ENCODE measurements at places on chromosomes 3 and 15.

DNA sequence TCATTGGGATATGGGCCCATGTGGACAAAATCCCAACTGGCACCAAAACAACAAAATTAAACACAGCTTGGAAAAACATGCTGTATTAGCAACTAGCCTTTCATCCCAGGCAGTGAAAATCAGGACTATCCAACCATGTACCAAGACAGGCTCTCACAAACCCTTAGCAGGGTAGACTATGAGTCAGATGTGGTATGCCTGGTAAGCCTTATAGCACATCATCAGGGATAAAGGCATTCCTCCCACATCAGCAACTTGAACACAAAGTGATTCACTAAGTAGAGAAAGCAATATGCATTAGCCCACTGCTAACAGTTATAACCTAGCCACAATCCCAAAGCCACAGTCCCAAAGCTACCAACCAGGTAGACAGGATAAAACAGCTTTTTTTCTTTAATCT lies 8.0 kb downstream of the CEP152 start:
- ATAC-seq: peak; percentile 98

DNA sequence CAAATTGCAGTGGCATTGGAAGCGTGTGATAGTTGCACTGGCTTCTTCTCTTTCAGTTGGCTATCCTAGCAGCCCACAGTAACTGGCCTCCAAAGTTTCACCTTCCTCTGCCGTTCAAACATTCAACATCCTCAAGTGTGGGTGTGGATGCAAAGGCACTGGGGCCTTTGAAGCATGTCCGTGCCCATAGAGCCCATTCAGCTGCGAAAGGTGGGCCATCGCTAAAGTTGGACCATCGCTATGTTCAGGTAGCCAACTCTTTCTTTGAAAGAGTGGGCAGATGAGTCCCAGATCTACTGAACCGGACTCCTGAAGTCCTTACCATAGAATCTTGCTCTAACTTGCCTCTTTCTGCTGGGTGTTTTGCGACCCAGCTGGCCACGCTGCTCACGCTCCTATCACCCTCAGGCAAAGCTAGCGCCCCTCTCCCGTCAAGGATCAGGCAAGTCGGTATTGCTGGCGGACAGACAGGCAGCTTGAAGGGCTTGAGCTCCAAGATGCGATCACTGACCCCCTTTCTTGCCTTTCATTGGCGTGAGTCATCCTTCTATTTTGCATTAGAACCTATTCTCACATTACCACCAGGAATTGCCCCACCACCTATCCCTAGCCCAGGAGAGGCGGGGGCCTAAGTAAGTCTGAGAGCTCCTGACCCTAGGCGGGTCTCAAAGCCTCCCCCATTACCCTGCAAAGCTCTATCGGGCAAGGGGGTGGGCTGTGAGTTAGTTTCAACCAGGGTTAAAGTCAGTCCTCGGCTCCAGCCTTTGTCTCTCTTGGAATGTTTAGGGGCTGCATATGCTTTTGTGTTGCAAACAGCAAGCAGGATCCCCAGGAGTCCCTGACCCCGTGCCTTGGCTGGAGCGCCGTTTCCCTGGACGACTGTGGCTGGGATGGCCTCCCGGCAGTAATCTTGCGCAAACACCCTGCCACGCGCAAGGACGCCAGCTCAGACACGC lies 28.7 kb downstream of the ZIC4 start:
- ATAC-seq: no peak

DNA sequence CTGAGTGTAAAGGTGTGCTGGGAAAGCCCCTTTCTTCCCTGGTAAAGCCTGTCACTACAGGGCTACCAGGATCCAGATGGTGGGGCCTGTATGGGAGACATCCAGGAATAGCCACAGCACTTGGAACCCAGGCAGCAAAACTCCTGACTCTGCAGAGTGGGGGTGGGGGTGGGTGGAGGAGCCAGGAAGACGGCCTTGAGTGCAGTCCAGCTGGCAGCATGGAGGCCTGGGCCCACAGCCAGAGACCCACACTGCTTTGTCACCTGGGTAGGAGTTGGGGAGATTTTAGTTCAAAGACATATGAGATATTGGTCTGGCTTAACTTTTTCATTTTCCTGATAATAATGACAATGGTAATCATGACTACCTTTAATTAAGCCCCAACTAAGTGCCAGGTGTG lies 116.7 kb upstream of the MRPS22 start:
- no peak for ATAC-seq

DNA sequence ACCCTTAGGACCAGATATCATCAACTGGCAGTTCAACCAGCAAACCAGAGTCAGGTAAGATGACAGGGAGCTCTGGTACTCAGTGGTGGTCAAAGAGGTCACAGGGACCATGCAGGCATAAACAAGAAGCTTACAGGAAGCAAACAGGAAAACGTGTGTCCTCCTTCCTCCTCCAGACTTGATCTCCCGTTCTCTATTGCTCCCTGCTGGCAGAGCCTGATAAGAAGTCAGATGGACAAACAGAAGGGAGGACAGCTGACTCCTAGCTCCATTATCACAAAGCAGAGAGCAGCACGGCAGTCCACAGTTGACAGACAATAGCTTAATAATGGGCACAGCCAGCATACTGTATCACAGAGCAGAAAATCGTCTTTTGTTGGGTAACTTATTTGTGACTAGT lies 156.5 kb upstream of the SLC2A2 start:
- no peak for ATAC-seq

GRCh38 chr3:79983118-79983517 lies 215.3 kb upstream of the ROBO1 start:
- no peak for ATAC-seq

DNA sequence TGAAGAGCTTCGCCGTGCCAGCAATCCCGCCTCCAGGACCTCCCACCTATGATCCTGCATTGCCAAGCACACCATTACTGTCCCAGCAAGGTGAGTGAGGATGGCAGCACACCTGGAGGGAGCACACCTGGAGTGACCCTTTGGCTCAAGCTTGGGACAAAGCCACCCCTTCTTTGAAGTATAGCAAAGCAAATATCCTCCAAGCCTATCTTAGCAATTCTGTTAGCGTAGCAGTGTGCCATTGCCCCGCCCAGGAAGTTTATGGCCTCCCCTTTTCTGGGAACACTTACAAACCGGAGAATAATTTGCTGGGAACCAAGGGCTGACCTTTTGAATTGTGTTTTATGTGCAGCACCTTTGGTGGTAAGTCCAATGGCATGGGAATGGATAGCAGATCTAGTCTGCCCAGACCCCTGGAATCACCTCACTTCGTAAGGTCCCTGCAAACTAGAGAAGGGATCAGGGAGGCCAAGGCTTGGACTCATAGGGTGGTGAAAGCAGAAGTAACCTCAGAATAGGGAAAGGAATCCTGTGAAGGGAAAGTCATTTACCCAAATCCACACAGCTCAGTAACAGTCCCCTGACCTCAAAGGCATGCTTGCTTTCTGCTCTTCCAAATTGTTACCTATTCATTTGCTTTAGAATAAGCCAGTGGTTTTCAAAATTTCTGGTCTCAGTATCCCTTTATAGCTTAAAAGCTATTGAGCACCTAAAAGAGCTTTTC lies 70.1 kb downstream of the HCN4 start:
- ATAC-seq: no peak

GRCh38 chr3:99332718-99333117 lies 305.7 kb upstream of the COL8A1 start:
- no peak for ATAC-seq

DNA sequence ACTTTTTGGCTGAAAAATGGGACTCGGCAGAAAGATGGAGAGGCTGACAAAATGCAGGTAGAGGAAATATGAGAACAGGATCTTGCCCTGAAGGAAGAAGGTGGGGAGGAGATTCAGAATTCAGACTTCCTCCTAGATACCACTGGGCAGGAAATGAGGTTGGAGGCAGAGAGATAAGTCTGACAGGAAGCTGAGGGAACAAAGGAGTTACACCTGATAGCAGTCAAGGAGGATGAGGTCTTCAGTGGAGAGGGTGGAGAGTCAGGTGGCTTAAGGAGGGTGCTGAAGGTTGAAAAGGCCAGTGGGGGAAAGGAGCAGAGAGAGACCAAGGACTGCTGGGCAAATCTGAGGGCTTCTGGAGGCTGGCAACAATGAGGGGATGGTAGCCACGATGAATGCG lies 56.8 kb downstream of the CCR4 start:
- peak; percentile 45 for ATAC-seq

DNA sequence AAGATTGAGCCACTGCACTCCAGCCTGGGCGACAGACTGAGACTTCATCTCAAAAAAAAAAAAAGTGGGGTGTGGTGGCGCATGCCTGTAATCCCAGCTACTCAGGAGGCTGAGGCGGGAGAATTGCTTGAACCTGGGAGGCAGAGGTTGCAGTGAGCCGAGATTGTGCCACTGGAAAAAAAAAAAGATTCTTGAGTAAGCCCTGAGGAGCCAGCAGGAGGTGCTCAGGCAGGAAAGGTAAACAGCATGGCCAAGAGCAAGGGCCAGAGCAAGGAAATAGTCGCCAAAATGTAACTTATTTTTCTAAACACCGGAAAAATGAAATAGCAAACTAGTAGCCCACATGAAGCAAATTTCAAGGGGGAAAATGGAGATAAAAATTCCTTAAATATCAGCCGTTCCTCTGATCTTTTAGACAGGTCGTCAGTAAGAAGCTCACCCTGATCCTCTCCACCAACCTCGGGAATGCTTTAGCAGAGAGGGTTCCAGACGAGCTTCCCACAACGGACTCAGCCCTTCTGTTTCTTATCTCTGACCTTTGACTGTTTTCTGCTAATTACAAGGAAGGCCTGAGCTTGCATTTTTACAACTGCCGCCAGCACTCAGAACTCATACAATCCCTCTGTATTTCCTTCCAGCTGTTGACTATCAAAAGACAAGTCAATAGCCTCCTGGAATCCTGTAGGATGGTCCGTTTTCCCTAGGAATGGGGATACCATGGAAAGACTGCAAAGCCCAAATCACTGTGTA lies 45.0 kb upstream of the AKAP13 start:
- ATAC-seq: no peak

- ATAC-seq: no peak
Measured at GRCh38 chr15:79811406-79812405, 85.1 kb downstream of the MTHFS start.

- no peak for ATAC-seq
Measured at GRCh38 chr3:129783470-129783869, 110.0 kb downstream of the TMCC1 start.
